ENCODE measurements at places on chromosomes 1 and 21.

DNA sequence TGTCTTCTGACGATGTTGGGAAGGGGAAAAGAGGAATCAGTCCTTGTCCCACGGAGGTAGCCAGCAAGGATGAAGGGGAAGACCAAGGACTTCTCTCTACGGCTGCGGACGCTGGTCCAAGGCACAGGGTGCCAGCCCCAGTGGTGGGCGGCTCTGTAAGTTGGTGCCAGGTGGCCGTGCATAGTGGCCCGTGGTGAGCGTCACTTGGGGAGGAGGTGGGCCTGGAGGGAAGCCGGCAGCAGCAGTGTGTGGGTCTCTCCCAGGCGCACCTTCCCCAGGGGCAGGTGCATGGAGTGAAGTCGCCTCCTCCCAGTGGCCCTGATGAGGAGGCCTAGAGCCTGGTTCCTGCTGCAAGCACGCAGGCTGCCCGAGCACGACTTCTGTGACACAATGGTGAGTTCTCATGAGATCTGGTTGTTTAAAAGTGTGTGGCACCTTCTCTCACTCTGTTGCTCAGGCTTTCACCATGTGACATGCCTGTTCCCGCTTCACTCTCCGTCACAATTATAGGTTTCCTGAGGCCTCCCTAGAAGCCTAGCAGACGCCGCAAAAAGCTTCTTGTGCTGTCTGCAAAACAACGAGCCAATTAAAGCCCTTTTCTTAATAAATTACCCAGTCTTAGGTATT, 43.6 kb upstream of the TIAM1 start:
- no peak for DNase-seq

DNA sequence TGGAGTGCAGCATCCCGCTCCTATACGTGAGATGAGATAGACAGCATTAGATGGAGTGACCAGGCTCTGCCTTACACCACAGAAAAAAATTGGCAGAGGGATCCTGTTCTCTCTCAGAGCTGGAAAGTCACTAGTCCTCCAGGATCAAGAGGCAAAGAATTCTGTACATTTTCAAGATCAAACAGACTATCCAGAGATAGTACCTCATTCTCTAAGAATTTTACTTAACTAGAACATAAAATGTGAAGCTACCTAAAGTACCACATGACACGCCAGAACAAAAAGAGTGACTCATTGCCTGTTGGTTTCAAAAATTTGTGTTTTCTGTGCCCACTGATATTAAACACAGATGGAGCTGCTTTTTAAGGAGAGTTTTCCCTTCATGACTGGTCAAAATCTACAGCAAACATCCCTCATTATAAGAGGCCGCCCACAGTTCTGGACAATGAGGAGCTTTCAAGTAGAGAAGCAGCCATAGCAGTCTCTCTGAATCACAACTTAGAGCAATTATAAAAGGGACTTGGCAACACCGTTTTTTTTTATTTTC, 32.3 kb downstream of the CD160 start:
- no peak for DNase-seq

DNA sequence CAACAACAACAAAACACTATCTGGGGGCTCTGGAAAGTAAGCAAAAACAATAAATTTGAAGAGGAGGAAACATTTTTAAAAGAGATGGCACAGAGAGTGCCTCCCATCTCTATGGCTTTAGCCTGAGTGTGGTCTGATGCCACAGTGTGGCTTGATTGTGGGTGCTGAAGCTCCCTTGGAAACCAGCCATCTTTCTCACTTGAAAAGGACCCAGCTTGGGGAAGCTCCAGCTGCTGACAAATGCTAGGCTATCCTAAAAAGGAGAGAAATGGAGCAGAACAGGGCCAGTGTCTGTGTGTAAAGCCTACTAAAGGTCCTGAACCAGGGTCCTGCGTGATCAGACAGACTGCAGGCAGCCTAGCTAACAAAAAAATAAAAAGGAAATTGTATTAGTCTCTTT, 642.0 kb upstream of the PTBP2 start:
- DNase-seq: no peak

- no peak for DNase-seq
These were observed 132.2 kb downstream of the TLR5 start for GRCh38 chr1:223010582-223011504.

GRCh38 chr1:66527686-66528085, 6.3 kb upstream of the SGIP1 start:
- DNase-seq: no peak

- no peak for DNase-seq
These were observed 21.8 kb upstream of the LHX4 start for GRCh38 chr1:180208264-180208663.

DNA sequence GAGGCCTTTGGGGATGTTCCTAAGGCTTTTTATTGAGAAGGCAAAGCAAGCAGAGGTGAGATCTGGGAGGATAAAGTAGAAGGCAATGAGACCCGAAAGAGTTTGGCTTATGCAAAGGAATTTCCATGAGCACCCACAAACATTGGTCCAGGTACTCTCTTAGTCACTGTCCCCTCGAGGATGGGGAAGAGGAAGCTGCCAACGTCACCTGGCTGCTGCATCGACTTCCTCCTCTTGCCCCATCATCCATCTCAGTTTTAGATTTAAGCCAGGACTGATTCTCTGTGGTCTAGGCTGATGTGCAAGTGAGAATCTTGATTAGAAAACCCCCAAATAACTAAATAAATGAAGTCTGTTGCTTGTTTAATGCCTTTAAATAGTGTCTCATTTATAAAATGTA, 28.7 kb downstream of the RUNX1 start:
- DNase-seq: no peak

DNA sequence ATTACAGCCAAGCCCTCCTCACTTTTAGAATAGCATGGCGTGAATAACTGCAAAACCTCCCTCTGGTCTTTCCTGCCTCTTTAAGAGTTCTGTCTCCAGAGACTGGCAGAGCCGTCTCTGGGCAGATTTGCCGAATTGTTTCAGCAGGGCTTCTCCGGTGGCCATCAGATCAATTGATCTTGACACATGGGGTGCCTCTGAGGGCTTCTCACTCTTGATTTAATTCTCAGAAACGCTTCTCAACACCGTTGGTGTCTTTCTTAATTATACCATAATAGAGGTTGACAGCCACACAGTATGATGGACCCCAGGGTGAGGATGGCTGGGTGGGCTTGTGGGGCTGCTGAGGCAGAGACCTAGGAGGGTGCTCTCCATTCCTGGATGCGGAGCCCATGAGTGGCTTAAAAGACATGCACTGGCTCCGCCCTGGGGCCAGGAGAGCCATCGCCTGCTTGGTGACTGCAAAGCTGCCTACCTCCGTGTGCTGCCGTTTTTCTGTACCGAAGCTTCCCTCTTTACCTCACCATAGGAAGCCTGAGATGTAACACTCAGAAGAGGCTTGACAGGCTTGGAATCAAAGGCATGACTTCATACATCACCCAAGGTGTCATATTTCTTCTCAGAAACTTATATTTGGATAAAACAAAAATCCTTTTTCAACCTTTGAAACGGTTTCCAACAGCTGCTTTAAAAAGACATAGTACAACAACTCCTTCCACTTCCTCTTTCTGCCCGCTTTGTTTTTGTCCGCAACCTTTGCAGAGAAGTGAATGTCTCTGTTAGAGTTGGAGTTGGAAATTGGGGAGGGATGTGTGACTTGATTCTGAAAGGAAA, 82.9 kb downstream of the GALNT2 start:
- DNase-seq: no peak

- DNase-seq: no peak
These were observed 60.8 kb downstream of the TSEN15 start for GRCh38 chr1:184112176-184112948.
